ENCODE measurements at places on chromosomes 13 and 19.

- no peak for DNase-seq
Observed at GRCh38 chr13:20984879-20985278, 76.5 kb downstream of the LATS2 start.

DNA sequence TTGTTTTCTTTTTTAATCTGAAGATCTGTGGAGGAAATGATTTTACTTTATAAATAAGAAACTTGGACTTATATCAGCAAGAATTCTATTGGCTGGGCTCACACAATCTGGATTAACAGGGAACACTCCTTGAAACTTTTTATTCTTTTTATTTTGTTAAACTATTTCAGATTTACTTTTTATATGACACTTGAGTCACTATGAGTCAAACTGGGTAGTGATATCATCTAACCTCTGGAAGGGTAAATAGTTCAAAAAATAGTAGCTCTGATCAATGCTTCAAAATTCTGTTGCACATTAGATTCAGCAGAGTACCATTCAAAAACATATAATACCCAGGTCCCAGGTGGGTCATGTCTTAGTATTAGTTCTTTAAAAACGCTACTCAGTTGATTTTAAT is 55.1 kb upstream of the NBEA start:
- no peak for DNase-seq

DNA sequence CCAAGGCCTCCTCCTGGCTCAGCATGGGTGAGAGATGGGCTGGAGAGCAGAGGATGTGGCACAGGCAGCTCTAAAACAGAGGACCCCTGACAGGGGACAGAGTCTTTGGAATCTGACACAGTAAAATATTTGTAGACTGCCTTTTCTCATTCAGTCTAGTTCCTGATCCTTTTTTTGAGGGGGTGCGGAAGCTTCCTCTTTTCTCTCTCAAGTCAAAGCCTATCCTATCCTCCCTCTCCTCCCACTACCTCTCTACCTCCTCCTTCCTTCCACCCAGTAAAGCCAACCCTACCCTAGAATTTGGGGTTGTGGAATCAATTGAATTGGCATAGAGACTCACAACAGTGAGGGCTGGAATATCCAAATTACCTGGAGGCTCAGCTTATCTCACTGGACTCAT is 82.0 kb downstream of the TEX26 start:
- no peak for DNase-seq

DNA sequence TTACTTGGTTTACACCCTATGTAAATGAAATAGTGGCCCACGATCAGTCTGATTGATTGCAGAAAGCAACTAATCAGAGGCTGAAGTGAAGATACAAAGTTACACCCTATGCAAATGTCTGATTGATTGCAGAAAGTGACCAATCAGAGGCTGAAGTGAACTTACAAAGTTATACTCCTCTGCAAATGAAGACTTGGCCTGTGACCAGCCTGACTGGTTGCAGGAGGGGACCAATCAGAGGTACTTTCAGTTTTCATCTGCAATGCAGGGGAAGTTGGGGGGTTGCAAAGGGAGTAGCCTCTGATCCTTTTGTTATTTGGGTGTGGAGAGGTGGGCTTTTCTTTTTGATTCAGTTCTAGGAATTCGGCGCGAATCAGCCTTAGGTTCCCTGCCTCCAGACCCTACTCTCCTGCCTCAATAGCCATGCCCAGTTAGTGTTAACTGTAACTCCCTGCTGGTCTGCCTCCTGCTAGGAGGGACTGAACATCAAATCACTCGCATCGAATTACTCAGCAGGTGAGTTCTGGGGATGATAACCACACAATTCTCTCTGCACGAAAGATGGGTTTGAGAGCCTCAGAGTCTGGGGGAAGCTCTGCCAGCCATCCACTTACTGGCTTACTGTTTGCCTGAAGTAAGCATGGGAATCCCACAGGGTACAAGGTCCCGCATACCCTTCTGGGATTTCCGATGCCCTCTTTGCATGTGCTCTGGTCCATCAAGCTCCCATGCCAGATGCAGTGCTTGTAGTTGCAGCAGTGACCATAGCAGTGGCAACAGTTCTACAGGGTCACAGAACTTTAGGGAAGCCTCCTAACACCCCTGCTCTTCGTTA is 7.5 kb downstream of the ARL11 start:
- no peak for DNase-seq

DNA sequence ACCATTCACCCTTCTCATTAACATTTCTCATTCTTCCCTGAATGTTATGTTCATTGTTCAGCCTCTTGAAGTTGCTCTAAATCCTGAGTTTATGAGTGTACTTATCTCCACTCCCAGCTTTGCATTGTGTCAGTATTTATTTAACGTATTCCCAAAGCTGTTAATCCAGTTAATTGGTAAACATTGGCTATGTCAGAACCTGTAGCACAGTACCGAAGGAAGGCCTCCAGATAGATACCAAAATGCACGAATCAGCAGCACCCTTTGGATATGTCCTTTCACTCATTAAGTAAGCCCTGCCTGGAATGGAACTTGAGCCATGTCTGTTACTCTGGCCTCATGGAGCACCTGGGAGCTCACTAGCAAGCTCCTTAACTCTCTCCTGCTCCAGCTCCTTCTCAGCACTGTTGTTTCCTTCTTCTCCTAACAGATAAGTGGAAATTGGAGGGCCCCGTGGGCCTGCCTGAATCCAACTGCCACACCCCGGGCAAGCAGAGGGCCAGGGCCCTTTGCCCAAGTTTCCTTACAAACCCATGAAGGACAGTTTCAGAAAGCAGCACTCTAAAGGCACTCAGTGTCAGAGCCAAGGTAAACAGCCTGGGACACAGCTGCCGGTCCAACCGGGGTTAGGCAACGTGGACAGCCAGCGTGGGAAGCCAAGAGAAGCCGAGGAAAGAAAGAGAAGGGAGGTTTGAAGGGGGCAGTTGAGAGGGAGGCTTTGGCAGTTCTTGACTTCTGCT is 155.0 kb upstream of the SERP2 start:
- DNase-seq = no peak

GRCh38 chr13:65593298-65593874 is 1636.8 kb downstream of the PCDH9 start:
- DNase-seq = no peak

DNA sequence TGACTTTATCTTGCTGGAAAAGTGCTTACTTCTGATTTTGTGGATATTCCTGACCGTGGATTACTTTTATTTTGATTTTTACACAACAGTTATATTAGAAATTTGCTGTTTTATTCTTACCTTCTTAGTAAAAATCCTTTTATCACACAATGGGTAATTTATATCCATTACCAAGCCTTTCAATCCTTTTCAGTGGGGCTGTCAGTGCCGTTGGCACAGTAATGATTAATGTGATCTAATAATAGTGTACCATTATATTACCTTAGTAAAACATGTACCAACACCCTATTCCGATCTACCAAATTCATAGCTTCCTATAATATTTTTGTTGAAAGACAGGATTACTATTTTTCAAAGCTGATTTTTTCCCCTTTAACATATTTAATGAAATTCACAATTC is 87.3 kb upstream of the ZNF536 start:
- DNase-seq = no peak

DNA sequence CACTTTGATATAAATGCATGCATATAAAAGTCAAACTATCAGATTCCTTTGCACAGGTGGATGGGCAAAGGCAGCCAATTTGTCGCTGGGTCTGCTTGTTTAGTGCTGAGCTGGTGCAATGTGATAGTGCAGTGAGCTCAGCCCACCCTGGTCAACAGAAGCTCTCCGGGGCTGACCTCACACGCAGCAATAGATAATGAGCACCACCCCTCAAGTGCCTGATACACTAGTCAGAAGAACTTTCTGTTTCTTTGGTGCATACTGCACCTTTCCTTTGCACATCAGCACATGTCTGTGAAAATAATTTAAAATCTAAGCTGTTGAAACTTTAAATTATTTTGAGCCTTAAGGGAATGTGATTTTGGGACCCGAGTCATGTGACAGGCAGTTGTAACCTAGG is 20.2 kb downstream of the ATP8A2 start:
- no peak for DNase-seq

- DNase-seq = no peak
Observed at GRCh38 chr19:42065051-42065450, 5.0 kb downstream of the GRIK5 start.

- DNase-seq = no peak
Observed at GRCh38 chr19:18167011-18167410, 6.6 kb upstream of the IFI30 start.

DNA sequence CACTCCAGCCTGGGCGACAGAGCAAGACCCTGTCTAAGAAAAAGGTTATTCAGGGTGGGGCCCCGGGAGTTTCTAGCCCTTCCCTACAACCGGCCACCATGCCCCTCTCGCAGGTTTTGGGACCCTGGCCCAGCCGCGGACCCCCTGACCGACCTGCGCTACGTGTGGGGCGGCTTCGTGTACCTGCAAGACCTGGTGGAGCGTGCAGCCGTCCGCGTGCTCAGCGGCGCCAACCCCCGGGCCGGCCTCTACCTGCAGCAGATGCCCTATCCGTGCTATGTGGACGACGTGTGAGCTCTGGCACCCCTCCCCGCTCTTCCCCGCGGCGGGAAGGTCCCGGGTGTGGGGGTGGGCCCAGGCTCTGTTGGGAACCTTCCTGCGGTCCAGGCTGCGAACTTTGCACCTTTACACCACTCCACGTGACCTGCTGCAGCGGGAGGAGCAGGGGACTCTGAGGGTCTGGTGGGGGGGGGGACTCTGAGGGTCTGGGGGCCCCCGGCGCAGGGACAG is 6.3 kb downstream of the ABCA7 start:
- DNase-seq = no peak

DNA sequence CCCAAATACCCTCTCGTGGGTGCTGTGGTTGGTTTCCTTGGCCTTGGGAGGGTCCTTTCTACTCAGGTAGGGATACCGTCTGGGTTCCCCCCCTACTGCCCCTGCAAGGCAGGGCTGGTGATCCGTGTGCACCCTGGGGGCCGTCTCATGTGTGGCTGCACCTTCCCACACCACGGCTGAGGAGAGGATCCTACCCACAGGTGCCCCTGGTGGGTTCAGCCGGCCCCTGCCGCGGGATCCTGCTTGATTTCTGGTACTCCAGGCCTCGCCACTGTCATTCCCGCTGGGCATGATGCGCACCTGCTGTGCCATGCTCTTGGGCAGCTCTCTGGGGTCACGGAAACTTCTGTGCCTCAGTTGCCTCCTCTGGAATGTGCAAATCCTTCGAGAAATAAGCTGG is 30.8 kb downstream of the EFNA2 start:
- DNase-seq = no peak

DNA sequence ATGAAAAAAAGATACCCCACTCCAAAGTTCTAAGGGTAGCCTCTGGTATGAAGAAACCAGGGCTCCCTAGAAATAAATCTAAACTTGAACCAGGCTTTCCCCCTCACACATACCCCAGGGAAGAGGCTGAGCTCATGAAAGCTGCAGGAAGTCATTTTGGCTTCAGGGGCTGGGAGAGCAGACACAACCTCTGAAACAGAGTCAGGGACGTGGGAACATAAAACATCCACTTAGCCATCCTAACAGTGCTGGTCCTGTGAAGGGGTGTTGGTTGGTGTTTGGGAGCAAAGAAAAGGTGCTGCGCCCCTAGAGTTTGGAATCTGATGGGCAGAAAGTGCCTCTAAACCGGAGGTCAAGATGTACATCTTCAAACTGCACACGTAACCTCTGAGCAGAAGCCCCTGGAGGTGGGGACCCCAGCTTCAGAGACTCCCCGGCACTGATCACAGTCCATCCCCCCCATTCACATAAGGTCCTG is 15.8 kb downstream of the RAB3D start:
- DNase-seq = no peak

DNA sequence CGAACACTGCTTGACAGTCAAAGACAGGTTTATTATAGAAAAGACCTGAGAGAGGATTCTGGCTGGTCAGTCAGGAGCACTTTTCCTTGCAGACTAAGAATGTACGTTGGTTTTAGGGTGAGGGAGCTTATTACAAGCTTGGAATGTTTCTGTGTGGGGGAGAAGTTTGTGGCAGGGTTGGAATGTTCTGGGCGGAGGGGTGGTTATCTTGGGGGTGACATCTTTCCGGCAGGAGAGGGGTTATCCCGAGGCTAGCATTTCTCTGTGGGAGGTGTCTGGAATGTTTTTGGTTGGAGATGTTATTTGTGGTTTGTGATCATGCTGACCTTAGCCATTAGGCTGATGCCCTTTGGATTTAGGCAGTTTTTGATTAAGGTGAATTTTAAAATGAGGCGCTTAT is 61.8 kb downstream of the ZNF136 start:
- DNase-seq = no peak

DNA sequence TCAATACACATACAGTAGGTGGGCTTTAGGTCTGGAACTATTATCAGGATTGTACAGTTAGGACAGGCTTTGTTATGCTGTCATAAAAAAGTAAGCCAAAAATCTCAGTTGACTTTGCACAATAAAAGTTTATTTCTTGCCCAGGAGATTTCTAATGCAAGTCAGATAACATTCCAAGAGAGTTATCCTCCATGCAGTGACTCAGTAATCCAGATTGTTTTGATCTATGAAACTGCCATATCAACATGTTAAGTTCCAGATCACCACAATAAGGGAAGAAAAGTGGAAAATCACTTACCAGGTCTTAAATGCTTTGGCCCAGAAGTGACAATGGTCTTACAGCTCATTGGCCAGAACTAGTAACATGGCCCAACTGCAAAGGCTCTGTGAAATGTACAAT is 636.2 kb upstream of the KLF12 start:
- no peak for DNase-seq

GRCh38 chr19:16457195-16457953 is 14.4 kb downstream of the EPS15L1 start:
- no peak for DNase-seq

DNA sequence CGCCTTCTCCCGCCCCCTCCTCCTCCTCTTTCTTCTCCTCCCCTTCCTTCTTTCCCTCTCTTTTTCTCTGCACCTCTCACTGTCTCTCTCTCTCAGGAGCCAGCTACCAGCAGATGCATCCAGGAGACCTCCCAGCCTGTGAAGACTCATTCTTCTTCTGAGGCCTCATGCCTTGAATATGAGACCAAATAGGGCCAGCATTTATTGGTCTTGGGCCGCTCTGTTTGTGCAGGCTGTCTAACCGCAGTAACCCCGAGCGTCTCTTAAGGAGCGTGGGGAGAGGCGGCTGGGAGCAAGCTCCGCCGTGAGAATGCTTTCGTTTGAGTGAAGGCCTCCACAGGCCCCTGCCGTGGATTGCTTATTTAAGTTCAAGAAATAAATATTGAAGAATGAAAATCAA is 167.0 kb downstream of the NUFIP1 start:
- no peak for DNase-seq

DNA sequence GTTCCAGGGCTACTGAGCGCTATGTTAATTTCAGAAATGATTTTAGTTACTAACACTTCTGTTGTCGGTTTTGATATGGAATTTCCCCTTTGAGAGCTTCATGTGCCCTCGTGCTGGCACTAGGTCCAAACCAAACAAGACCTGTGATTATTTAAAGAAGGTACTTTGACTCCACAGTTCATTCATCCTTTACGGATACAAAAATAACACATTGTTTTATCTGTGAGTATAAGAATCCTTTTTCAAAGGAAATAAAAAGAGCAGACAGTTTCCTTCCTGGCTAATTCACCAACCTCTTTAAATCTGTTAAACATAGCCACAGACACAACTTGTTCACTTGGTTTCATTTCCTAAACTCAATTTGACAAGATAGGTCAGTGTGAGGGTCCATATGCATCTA is 141.2 kb downstream of the FLT1 start:
- no peak for DNase-seq

GRCh38 chr13:112764864-112765561 is 75.2 kb downstream of the ATP11A start:
- DNase-seq = no peak
